ENCODE measurements at places on chromosomes 12 and 14. TPM values are rescaled to one million over a fixed set of nuclear protein-coding genes. Genes with fewer than 3 reads are reported as not detected.

- no peak for DNase-seq
Measured at GRCh38 chr12:69932676-69933552, 107.9 kb downstream of the MYRFL start.

- no peak for DNase-seq
Measured at GRCh38 chr14:52029881-52030280, 39.0 kb downstream of the NID2 start.

Gene ANKLE2
- total RNA-seq: 36.6 TPM

Gene CLIP1
- 141 TPM for total RNA-seq

DNA sequence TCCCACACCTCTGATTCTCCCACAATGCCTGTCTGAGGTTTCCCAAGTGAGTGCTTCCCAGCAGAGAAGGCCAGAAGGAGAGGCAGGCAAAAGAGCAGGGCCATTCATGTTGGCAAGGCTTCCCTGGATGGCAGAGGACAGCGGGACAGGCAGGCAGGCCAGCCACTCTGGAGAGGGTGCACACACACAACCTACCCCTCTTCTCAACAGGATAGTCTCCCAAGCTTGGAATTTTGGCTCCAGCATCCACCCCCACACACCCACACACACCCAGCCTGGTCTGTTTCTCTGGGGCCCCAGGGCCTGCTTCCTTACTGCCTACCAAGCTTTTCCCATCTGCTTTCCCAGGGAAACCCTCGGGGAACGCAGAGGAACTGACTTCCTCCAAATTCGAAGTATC, 15.4 kb upstream of the RACGAP1 start:
- DNase-seq: no peak

GRCh38 chr12:105336411-105336810, 5.9 kb downstream of the C12orf75 start:
- DNase-seq: no peak

GRCh38 chr14:84272290-84272721, 1257.6 kb upstream of the FLRT2 start:
- DNase-seq: no peak

DNA sequence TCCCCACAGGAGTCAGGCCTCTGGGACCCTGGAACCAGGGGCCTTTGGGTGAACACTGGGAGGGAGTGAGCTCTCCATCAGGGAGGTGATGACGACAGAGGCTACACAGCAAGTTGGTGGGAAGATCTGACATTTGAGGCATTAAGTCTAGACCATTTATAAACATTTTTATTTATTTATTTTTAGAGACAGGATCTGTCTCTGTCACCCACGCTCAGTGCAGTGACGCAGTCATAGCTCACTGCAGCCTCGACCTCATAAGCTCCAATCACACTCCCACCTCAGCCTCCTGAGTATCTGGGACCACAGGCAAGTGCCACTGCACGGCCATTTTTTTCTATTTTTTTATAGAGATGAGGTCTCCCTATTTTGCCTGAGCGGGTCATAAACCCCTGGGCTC, 53.6 kb downstream of the TEAD4 start:
- DNase-seq: no peak

DNA sequence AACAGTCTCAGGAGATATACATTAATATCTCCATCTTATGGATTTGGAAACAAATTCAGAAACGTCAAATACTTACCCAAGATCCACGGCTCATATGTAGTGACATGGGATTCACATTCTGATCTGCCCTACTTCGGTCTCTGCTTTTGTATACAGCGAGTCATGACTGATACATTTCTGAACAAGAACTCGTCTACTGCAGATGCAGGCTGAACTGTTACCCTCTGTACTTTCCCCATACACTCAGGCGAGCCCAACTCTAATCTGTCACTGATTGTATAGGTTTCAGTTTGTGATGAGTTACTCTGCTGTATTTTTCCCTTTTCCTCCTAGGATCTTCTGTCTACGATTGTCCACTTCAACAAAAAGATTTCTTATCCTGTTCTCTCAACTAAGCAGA, 441.6 kb downstream of the CCDC91 start:
- DNase-seq: no peak

Gene PRIMA1
- total RNA-seq: 9.6 TPM

GRCh38 chr14:35368139-35368460, 36.4 kb downstream of the NFKBIA start:
- no peak for DNase-seq

- peak; percentile 87 for DNase-seq
Measured at GRCh38 chr14:73786636-73787485, 64.8 kb upstream of the PTGR2 start.

DNA sequence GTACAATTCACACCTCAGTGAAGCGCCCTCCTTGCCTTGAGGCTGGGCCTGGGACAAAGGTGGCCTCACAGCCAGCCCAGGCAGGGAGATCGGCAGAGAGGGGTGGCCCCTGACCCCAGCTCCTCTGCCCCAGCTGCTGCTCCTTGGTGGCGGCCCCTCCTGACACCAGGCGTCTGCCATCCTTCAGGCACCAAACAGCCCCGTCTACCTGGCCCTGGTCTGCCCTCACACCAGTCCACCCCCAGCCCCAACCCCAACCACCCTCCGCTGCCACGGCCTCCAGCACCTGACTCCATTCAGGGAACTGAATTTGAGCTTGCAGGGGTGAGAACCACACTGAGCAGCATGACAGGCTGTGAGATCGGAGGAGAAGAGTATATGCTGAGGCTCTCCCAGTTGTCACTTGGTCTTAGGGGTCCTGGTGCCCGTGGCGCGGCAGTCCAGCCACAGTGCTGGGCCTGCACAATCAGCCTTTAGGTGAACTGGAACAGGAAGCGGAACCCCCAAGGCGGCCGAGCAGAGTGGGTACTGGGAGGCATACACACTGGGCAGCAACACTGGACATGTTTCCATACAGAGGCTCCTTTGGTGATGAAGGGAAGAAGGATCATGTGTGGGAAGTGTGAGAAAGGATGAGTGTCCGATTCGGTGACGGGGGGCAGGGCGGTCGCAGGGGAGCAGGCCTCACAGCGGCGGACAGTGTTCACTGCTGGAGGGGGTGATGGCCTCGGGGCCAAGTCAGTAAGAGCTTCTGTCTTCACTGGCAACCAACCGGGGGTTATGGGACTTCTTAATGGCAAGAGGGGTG, 18.7 kb downstream of the ZFYVE21 start:
- DNase-seq: peak; percentile 70

GRCh38 chr12:117330441-117331113, 30.8 kb downstream of the NOS1 start:
- no peak for DNase-seq

Gene NRIP2
- total RNA-seq: 3.7 TPM

DNA sequence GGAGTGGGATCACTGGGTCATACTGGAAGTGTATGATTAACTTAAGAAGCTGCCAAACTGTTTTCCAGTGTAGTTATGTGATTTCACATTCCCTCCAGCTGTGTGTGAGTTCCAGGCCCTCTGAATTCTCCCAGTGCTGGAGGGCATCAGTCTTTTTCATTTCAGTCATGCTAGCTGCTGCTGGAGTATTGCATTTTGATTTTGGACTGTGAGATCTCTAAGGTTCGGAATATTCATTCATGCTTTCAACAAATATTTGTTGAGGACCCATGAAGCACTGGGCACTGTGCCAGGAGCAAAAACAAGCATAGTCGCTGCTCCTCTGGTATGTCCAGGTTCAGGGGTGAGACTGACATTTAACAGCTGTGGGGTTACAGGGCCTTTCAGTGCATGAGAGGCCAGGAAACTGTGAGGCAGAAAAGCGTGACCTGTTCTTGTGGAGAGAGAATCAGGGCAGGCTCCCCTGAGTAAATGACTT, 133.2 kb downstream of the SCARB1 start:
- DNase-seq: no peak

Gene ESR2
- 0.24 TPM for total RNA-seq

DNA sequence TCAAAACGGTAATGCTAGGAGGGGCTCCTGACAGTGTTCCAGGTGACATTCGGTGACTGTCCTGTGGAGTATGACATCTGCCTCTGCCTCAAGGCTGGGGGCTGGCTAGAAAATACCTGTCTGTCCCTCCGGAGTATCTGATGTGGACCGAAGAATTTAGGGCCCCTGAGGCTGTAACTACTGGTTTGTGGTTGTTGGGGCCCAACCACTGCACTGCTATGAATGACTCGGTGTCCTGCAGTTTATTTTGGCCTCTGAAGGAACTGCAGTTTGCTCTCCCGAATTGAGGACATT, 198.9 kb upstream of the CAND1 start:
- DNase-seq: no peak

- DNase-seq: no peak
Measured at GRCh38 chr14:99463974-99464373, 16.7 kb downstream of the SETD3 start.

DNA sequence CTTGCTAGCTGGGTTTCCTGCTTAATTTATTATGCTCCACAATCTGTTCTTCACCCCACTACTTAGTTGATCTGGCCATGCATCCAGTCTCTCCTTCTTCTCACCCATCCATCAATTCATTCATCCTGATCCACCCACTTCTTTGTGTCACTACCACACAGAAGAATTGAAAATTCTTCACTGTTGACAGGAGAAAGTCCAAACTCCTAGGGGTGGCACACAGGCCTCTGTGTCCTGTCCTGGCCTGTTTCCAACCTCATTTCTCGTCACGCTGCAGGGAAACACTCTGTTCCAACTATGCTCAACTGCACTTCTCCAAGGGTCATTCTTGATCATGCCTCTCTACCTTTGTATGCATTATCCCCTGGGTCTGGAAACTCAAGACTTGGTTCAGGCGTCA, 10.6 kb upstream of the KRT83 start:
- peak; percentile 12 for DNase-seq

DNA sequence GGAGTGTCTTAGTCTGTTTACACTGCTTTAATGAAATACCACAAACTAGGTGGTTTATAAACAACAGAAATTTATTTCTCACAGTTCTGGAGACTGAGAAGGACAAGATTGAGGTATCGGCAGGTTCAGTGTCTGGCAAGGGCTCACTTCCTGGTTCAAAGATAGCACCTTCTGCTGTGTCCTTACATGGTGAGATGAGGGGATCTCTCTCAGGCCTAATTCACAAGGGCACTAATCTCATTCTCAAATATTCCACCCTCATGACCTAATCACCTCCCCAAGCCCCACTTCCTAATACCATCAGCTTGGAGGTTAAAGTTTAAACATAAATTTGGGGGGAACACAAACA, 35.0 kb upstream of the PLEK2 start:
- no peak for DNase-seq

- peak; percentile 64 for DNase-seq
Measured at GRCh38 chr14:101599234-101599885, 38.1 kb downstream of the DIO3 start.

DNA sequence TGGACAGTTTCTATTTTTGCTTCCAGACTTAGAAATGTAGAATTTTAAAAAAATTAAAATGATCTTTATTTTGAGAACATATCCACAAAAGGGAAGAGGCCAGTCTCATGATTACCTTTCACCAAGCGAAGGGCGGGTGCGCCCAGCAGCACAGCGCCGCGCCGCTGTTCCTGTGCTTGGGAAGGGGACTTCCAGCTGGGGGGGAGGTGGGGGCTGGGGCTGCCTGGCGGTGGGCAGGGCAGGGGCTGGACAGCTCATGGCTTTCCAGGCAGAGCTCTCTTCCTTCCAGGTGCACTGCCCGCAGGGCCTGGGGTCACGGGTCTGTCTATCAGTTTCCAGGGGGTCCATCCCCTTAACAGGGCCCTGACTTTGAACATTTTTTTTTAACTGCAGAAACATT, 199.9 kb downstream of the TTC7B start:
- no peak for DNase-seq

GRCh38 chr14:95339301-95339865, 19.7 kb upstream of the CLMN start:
- no peak for DNase-seq

Gene RTL1
- not detected for total RNA-seq

DNA sequence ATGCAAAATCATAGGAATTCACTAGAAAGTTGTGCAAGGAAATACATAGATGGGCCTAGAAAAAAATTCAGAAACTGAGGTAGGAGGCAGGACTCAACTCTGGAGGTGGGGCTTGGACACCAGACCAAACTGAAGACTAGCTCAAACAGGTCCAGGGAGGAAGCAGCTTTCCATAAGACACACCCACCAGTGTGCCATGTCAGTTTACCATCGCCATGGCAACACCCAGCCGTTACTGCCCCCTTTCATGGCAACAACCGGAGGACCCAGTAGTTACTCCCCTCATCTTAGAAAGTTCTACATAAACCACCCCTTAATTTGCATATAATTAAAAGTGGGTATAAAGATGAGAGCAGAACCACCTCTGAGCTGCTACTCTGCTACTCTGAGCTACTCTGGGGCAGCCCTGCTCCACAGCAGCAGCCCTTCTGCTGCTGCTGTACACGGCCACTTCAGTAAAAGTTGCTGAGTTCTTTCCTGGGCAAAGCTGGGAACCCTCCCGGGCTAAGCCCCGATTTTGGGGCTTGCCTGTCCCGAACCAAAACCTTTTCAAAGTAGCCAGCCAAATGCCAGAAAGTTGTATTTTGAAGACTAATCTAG, 30.8 kb upstream of the NINJ2 start:
- peak; percentile 47 for DNase-seq

Gene TMEM63C
- not detected for total RNA-seq

DNA sequence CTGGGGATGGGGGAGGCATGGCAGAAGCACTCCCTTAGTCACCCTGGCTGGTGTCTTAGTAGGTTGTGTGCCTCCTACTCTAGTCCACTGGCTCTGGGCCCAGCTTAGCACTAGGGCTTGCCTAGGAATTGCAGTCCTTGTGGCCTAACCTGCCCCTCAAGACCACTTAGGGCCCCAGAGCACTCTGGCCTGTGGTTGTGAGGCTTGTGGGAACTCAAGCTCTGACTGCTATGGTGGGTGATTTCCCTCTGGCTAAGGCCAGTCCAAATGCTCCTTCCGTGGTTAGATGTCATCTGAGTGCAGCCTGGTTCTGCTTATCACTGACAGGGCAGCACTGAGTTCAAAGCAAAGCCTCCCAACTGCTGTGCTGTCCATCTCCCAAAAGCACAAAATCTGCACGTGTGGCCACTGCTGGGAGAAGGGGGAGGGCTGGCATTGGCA, 20.2 kb downstream of the FGD4 start:
- no peak for DNase-seq

Gene B4GALNT1
- 6.0 TPM for total RNA-seq

- DNase-seq: no peak
Measured at GRCh38 chr12:12474931-12475795, 87.5 kb downstream of the DUSP16 start.

GRCh38 chr14:78455896-78456435, 285.8 kb downstream of the NRXN3 start:
- no peak for DNase-seq

DNA sequence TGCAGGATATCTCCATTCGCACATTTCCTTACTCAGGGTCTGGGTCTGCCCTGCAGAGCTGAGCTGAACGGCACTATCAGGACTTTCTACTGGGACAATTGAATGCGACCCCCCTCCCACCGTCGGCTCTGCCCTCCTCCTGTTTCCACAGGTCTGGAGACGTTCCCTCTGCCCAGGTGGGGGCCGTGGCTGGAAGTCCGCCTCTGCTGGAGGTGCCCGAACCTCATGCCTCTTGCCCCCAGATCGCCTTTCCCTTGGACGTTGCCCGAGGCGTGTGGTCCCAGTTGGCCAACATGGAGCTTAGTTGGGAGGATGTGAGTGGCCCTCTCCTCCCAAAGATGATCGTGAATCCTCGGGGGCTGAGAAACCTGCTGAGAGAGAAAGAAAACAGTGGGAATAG, 21.2 kb upstream of the KLC1 start:
- DNase-seq: peak; percentile 81

All from posterior vena cava (tissue), 2 donors.